Fibroblast of skin of scalp (primary cell): ENCODE measurements at places on chromosomes 13 and 19.

GRCh38 chr13:24654741-24655140 lies 25.5 kb upstream of the ATP12A start:
- DNase-seq = peak; percentile 85

GRCh38 chr19:36819130-36819630 lies 19.0 kb downstream of the ZNF790 start:
- no peak for DNase-seq

DNA sequence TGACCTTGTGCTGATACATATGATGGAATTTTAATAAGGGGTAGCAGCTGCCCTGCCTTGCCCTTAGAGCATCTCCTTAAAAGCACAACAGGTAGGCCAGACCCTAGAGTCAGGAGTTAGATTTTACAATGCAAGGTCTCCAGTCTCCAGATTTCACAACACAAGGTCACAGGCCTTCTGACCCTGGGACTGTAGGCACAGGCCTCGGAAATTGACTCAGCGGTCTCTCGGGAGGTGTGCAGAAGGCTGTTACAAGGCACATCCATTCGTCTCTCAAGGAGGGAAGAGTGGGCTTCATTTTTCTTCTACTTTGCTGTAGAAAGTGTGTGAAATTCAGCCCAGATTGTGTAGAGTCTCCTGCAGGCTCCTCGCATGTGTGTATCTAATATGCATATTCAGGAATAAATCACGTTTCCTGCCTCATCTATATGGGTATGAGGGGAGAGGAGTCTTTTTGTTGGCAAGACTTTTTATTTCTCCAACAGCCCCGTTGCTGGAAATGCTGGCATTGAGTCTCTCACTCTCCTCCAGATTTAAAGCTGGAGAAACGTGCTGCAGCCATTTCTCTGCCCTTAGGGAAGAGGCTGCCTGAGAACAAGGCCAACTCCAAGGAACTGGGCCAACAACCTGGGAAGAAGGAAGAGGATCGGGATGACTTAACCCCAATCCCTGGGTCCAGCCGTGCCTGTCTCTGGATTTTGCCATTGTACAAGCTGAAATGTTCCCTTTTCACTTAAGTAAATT lies 24.5 kb downstream of the UQCRFS1 start:
- DNase-seq = no peak

DNA sequence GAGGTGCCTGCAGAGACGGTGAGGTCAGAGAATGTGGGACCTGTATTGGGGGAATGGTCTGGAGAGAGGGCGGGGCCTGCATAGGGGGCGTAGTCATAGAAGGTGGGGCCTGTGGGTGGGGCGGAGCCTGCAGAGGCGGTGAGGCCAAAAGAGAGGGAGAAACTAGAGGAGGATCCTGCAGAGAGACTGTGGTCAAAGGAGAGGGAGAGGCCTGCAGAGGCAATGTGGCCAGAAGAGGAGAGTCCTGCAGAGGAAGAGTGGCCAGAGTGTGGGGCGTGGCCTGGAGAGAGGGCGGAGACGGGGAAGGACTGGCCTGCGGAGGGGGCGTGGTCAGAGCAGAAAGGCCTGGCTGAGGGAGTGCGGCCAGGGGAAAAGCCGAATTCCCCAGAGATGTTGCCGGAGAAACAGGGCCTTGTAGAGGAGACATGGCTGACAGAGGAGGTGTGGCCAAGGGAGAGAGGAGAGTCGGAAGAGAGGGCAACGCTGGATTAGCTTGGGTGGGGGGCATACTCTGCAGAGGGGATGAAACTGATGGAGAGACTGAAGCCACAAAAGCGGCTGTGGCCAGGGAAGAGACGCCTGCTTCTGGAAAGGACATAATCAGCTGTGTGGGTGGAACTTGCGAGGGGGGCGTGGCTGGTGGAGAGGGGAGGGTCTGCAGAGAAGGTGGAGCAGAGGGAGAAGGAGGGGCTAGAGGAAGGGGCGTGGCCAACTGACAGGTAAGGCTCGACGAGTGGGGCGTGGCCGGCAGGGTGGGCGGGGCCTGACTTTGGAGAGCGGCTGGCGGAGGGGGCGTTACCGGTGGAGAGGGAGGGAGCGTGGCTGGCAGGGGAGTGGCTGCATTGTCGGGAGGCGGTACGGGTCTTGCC lies 2.5 kb downstream of the PRR36 start:
- DNase-seq = peak; percentile 89

DNA sequence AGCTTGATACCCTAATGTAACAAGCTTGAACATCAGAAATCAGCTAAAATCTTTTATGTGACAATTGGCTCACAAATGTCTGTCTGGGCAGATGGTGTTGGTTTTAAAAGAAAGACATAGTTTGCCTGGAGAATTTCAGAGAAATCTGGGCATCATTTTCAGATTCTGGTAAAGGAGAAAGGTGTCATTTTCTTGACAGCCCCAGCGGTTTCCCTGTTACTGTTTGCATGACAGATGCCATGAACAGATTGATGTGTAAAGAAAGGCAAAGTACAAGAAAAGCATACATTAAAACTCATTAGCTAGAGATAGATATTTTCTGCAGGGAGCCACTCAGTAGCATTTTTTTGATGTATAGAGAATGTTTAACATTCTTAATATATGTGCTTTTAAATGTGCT lies 987.9 kb downstream of the OLFM4 start:
- no peak for DNase-seq

GRCh38 chr13:110580800-110581199 lies 19.3 kb upstream of the RAB20 start:
- peak; percentile 59 for DNase-seq

DNA sequence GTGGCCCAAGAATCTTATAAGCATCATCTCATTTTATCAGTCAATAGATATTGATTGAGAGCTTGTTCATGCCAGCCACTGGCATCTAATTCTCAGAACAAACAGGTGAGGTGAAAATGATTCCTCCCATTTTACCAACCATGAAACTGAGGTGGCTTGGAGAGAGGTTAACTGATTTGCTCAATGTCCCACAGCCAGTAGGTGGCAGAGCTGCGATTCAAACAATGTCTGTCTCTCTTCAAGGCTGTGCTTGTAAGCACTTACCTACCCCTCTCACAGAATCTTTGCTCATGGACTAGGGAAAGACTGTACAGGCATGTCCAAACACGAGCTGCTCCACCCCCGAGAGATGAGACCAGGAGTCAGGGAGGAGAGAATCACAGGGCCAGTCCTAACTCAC lies 21.5 kb upstream of the GSX1 start:
- no peak for DNase-seq

DNA sequence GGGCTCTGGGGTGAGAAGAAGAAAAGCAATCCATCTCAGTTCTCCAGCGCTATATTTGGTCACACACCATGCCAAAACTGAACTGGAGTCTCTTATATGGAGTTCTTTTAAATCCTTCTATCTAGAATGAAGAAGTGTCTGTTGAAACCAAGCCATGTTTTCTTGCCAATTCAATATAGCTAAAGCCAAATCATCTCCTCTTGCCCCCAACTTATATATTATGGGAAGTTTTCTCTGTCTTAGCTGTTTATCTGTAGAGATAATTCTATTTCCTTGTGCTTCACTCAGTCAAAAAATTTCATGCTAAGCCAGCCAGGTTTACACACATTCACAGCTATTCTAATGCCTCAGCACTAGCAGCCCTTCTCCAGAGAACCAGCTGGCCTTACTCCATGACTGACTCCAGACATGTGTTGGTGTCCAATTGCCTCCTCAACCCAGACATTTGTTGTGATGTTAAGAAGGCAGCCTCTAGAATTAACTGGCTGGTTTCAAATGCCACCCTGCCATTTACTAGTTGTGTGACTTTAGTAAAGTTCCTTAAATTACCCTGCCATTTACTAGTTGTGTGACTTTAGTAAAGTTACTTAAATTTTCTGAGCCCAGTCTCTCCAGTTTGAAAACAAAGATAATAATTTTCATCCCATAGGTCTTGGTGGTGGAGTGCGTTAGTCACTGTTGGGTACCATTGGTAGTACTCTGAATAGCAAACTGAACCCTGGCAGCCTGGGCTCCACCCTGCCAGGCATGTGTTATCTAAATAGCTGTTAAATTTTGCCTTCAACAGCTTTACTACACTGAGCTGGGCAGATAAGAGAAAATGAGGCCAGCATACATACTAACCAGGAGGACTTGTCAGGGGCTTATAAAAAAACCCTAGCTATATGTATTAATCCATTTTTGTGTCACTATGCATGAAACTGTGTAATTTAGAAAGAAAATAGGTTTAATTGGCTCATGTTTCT lies 525.1 kb downstream of the LMO7 start:
- DNase-seq = no peak

DNA sequence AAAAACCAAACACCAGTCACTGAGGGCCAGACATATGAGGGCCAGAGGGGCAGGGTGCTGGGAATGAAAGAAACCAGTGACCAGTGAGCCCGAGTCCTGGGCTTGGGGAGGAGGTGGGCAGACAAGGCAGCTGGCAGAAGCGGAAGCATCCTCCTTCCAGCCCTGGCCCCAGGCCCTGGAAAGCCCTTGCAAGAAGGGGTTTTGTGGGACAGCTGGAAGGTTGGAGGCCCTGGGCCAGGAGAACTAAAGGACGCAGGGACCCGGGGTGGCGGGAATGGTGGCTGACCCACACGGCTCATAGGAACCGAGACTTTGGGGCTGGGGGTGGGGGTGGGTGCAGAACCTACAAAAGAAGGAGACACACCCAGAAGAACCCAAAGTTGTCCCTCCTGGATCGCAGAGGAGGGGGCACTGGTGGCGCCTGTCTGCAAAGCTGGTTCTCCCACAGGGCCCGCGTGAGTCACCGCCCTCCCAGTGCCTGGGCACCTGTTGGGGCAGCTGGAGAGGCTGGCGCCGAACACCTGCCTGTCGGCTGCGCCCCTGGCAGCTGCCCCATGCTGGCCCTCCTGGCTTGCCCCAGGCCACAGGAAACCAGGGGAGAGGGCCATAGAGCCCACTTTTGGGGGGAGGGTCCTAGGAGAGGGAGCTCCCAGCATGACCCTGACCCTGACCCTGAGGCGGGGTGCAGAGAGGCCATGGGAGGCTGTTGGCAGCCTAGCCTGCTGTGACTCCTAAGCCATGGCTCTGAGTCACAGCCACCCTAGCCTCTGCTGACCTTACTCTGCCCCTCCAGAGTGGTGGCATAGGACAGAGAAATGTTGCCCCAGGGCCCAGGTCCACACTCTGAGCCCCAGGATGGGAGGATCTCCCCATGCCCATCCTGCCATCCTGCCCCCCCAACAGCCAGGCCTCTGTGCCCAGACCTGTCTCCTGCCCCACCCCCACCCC lies 802 bp downstream of the DMPK start:
- no peak for DNase-seq

- DNase-seq = no peak
Measured at GRCh38 chr19:29603308-29603707, 2.8 kb upstream of the POP4 start.

- DNase-seq = no peak
Measured at GRCh38 chr13:44417876-44418275, 44.3 kb downstream of the SERP2 start.

GRCh38 chr13:110443622-110444225 lies 117.8 kb downstream of the RAB20 start:
- DNase-seq = no peak

DNA sequence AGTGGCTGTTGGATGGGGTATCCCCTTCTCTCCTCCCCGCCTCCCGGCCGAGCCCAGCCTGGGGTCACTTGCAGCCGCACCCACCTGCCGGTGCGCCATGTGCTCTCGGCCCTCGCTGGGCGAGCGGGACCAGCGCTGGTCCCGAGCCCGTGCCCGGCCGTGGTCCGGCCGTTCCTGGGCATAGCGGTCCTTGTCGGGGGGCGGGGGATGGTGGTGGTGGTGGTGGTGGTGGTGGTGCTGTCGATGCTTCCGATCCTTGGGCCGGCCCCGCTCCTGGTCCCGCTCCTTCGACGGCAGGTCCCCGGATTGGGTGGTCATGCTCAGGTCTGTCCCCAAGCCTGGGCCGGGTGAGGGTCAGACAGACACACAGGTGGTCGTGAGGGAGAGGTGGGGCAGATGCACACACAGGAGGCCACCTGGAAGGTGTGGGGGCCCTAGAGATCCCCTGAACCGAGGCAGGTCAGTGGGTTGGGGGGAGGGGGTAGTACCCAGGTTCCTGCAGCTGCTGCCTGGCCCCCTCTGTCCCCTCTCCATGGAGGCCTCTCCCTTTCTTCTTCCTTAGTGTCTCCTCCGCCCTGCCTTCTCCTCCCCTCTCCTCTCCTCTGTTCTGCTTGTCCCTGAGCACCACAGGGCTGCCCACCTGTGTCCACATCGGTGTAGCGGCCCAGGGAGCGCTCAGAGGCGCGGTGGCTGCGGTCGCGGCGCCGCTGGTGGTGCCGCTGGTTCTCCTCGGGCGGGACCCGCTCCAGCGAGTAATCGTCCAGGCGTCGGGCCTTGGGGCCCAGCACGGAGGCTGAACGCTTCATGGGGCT lies 58.7 kb downstream of the IER2 start:
- DNase-seq = no peak
